ENCODE measurements at places on chromosomes 2 and 18. TPM values are rescaled to one million over a fixed set of nuclear protein-coding genes. Genes with fewer than 3 reads are reported as not detected.

The LRRC30 gene
- total RNA-seq: not detected

GRCh38 chr2:224847961-224848850 is 132.0 kb upstream of the CCDC195 start:
- DNase-seq: no peak

DNA sequence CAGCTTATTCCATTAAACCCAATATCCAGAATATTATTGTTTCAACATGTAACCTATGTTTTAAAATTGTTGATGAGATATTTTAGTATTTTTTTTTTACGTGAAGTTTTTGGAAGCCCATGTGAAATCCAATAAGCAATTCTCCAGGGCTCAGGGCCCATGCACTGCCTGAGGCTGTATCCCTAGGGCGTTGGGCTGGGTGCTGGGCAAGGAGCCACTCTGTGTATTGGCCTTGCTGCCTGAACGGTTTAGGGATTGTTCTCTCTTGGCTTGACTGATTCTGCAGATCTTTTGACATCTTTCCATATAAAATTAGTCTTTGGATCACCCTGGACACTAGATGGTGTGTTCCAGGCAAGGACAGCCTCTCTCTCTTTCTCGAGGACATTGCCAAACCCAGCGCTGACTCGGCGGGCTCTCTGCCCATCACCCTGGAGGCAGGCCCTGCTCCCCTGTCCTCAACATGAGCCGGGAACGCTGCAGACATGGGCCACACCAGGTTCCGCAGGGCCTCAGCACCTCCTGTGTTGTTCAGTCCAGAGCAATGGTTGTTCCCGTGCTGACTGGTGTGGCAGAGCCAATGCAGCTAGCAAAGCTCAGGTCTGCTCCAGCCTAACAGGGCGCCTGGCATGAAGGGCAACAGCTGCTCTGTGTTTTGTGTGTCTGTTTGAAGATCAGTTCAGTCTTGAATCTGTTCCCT is 163.0 kb downstream of the SEPTIN10 start:
- no peak for DNase-seq

DNA sequence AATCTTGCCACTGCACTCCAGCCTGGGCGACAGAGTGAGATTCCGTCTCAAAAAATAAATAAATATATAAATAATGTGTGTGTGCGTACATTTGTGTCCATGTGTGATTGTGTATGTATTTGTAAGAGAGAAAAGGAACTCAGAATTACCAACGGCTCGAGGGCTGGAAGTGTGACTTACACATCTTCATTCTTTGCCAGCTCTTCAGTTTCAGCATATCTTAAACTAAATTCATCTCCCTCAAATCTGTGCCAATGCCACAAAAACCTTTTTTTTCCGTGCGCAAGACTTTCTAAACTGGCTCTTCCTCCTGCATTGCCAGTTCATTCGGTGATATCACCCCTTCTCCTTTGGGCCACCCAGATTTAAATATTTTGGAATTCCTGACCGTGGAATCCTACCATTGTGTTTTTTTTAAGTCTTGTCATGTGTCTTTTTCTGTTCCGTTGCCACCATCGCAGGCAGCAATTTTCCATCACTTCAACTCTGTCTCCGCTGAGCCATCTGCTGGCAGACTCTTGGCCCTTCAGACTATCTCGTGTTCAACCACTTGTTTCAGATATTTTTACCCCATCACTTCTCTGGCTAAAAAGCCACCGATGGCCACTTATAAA is 77.0 kb upstream of the ZNF532 start:
- DNase-seq: no peak

- no peak for DNase-seq
Observed at GRCh38 chr2:219987830-219988229, 360.4 kb downstream of the SLC4A3 start.

DNA sequence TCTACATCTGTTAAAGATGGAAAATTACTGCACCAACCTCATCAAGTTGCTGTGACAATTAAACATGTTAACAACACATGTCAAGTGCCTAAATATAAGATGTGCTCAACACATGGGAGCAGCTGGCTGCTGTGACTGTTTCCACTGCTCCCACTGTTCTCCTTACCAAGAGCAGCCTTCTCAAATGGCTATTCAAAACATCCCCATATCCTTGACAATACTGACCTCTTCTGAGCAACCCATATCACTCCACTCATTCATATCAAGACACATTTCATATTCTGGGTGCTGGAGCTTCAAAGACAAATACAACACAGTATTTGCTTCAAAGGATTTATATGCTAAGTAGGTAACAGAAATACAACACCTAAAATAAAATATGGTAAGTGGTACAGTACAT is 60.3 kb downstream of the PIAS2 start:
- no peak for DNase-seq

The SOCS6 gene
- total RNA-seq: 30.1 TPM

- no peak for DNase-seq
Observed at GRCh38 chr2:66724241-66724640, 289.3 kb downstream of the MEIS1 start.

DNA sequence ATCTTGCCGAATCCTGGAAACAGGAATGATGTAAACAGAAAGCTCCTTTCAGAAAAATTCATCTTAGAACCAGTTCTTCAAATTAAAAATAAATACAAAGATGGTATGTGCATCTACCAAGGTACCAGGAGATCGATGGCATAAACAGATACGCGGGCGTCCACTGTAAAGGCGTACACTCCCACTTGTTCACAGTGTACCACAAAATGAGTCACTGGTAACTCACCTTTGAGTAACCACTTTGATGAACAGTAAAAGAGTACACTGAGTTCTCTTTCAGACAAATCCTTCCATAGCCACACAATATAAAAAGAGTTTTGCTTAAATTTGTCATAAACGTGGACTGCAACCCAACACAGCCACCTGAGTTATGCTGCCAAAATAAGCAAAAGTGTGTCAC is 128.3 kb downstream of the DNER start:
- no peak for DNase-seq

GRCh38 chr2:229888031-229888430 is 33.8 kb downstream of the TRIP12 start:
- DNase-seq: no peak

- DNase-seq: no peak
Observed at GRCh38 chr2:33342171-33342570, 134.3 kb upstream of the RASGRP3 start.

- no peak for DNase-seq
Observed at GRCh38 chr18:42559069-42559690, 556.3 kb downstream of the RIT2 start.

DNA sequence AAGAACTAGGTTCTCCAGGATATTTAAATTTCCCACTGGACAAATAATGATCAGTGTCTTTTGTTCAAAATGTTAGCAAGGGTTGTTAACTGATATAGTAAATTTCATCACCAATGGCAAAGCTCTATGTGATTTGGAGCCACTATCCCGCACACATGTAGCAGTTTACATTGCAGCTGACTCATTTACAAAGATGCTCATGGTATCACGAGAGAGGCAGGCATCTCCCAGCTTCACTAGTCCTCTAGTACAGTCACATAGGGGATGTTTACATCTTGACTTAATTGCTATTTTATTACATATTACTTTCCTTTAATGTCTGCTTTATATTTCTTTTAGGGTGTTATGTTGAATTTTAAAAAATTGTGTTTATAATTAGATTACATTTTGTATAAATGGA is 30.7 kb downstream of the KCNE4 start:
- DNase-seq: no peak

GRCh38 chr18:22840606-22841144 is 92.5 kb upstream of the RBBP8 start:
- no peak for DNase-seq

Measured in liver (tissue), 10 donors.